ENCODE measurements at places on chromosomes 12 and 14. TPM values are rescaled to one million over a fixed set of nuclear protein-coding genes. Genes with fewer than 3 reads are reported as not detected.

INSM2 gene
- total RNA-seq, result not detected

TSHR gene
- total RNA-seq, result not detected

CCDC198 gene
- total RNA-seq, result not detected

CTSG gene
- not detected for total RNA-seq

GPR84 gene
- total RNA-seq, result not detected

STYK1 gene
- 2.1 TPM for total RNA-seq

Data from hair follicular keratinocyte (primary cell).